ENCODE measurements at places on chromosomes 7 and 10.

GRCh38 chr7:10473569-10473968, 500.1 kb upstream of the PHF14 start:
- DNase-seq: no peak

DNA sequence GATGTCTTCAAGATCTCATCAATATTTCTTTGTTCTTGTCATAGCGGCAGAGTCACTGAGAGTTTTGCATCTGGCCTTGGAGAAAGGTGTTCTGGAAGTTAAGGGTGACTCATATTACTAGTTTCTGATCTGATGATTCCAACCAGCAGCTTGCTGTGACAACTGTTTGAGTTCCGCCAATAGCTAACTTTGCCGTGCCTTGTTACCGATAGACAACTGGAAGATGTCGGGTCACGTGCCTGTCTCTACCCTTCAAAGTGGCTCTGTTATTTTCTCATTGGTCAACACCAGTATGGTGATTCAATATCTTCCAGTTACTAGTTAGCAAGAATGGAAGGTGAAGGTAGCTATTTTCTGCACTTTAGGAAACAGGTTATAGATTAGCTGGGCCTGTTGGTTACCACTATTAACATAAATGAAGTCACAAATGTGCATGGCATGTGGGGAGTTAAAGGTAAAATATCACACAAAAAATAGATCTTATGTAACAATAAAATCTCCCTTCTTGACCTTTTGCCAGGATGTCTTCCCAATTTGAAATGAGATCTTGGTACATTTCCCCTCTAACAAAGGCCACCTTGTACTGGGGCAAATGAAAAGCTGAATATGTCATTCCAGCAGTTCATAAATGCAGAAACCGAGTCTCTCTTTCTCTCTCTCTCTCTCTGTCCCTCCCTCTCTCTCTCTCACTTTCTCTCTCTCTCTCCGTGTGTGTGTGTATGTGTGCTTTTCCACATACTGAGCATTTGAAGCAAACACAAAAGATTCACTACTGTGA, 2.6 kb upstream of the MGAM2 start:
- no peak for DNase-seq

DNA sequence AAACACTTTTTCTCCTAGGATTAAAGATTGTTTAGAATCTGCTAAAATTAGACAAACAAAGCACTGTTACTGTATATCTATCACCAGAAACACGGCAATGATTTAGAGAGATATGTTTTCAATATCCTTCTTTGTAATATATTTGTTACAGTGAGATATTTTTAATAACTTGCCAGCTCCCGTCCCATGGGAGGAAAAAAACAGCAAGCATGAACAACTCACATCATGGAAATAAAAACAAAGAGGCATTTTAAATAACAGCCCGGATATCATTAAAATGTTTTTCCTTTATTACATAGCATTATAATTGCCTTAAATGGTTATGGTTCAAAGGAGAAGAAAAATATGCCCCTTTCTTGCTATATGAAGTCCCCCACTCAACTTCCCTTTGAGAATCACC, 272.1 kb downstream of the BMPER start:
- no peak for DNase-seq

DNA sequence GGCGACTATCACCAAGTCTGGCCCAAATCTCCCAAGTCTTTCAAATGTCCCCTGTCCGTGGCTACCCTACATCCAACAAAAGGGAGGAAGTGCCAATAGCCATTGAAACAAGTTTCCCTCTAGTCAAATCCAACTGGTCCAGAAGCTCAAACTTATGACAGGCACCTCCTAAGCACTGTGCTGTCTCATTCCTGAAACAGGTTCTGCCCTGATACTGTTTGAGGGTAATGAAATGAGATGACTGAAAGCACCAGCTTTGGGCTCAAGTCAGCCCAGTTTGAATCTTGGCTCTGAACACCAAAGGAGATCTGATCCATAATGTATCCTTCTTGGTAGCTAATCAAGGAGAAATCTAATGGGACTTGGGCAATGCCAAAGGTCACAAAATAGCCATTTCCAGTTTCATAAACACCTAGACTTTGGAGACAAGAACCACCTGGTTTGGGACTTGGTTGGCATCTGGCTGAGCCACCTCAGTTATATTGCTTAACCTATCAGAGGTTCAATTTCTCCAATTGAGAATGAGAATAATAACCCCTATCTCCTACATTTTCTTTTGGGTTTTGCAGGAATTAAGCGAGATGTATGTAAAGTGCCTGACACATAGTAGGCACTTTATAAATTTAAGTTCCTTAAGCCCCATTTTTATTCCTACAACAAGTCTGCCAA, 34.7 kb upstream of the ARID5B start:
- DNase-seq: no peak

DNA sequence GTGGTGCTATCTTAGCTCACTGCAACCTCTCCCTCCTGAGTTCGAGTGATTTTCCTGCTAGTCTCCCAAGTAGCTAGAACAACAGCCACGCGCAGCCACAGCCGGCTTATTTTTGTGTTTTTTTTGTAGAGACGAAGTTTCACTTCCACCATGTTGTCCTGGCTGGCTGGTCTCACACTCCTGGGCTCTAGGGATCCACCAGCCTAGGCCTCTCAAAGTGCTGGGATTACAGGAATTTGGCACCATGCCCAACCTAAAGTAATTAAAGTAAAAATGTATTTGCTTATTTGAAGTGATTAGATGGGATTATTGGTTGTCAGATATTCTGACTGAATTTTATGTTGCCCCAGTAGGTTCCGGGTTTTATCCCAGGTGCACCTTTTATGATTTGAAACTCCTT, 22.7 kb downstream of the LUC7L2 start:
- DNase-seq: no peak

GRCh38 chr7:108618056-108618455, 48.4 kb downstream of the DNAJB9 start:
- no peak for DNase-seq

DNA sequence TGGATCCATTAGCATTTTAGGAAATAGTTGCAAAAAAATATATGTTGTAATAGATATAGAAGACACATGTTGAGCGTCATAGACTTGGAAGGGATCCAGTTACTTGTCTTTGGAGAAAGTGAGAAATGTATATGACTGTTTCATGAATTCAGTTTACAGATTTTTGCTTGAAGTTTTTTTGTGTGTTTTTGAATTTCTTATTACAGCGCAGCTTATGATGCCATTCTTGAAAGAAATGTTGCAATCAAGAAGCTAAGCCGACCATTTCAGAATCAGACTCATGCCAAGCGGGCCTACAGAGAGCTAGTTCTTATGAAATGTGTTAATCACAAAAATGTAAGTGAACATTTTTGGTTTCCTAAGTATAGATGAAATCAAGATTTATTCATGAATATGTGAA, 98.2 kb downstream of the MAPK8 start:
- no peak for DNase-seq

- DNase-seq: peak; percentile 12
Measured at GRCh38 chr10:86535132-86535882, 13.7 kb upstream of the WAPL start.

- DNase-seq: no peak
Measured at GRCh38 chr10:14349081-14349480, 18.4 kb upstream of the FRMD4A start.

DNA sequence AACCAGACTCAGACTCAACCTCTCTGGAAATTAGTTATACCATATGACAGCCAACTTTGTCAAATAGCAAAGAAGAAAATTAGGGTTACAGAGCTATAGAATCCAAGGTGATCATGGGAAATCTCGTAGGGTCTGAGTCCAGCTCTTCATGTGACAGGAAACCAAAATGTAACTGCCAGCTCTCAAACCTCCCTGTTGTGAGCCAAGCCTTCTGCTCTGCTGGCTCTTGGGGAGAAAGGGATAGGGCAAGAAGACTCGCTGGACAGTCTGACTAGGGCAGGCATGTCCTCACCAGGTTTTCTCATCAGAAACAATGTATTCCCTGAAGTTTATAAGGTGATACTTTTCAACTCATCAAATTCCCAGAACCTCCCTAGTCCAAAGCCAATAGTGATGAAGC, 63.0 kb downstream of the CDHR3 start:
- no peak for DNase-seq

DNA sequence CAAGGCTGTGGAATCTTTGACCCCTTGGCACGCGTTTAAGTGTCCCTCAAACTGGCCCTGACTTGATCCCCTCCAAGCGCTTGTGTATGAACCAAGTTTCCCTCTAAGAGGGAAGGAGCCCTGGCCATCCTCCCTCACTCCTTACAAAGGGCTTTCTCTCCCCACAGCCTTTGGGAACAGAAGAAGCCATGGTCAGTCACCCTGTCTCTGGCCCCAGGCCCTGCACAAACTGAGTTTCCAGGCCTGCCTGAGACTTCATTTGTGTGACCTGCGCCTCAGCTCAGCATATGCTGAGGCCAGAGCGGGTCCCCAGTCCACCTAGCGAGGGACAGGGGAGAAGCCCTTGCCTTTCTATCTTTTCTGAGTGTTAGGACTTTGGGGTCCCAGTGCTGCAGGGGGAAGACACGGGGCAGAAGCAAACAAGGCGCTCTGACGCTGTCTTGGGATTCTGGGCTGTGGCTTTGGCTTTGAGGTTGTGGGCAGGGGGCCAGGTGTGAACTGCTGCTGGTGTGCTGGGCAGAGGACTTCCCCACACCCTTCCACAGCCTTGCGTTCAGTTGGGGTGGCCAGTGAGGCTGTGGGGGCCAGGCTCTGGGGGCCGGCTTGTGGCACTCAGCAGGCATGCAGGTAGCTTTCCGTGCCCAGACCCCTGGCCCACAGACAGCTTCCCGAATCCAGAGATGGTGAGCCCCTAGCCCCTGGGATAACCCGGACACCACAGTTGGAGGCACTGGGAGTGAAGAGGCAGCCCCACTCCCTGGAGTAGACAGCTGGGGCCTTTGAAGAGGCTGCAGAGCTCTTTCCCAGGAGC, 1.5 kb downstream of the RET start:
- no peak for DNase-seq

GRCh38 chr10:123569436-123570035, 96.6 kb upstream of the GPR26 start:
- no peak for DNase-seq
